ENCODE measurements at places on chromosomes 11 and 22. TPM values are rescaled to one million over a fixed set of nuclear protein-coding genes. Genes with fewer than 3 reads are reported as not detected.

Gene DDI1
- total RNA-seq = not detected

DNA sequence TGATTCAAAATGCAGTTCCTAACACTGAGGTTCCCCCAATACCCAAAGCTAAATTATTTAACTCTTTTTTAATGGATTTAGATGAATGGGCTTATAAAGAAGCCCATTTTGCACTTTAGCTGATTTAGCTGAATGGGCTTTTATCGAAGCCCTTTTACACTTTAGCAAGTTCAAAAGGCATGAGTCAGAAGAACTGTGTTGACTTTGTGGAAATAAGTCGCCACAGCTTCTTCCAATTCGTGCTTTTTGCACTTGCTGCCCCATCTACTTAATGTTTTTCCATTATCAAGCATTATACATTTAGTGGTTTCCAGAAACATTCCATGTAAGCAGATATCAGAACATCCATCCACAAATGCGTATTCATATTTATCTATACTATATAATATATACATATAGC is 20.5 kb upstream of the GRIA4 start:
- no peak for DNase-seq

Gene RASSF10
- 0.75 TPM for total RNA-seq

- no peak for DNase-seq
These were observed 125.0 kb downstream of the SIK3 start for GRCh38 chr11:116973270-116973669.

Gene RELA
- 108 TPM for total RNA-seq

DNA sequence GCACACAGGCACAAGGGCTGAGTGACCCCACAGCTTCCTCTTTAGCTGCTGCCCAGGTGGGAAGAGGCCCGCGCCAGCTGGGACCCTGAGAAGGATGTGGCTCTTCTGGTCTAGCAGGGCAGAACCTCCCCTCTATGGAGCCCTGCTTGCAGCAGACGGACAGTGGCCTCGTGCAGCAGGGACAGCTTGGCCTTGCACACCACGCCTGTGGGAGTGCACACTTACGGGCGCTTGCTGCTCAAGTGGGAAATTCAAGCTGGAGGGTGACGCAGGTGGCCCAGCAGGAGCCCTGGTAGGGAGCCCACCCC is 971.4 kb downstream of the BRD1 start:
- no peak for DNase-seq

Gene SULT4A1
- not detected for total RNA-seq

- no peak for DNase-seq
These were observed 52.9 kb upstream of the RTL6 start for GRCh38 chr22:44550711-44551491.

Gene OR2AT4
- total RNA-seq = not detected

GRCh38 chr11:35318977-35319925 is 100.1 kb downstream of the SLC1A2 start:
- no peak for DNase-seq

DNA sequence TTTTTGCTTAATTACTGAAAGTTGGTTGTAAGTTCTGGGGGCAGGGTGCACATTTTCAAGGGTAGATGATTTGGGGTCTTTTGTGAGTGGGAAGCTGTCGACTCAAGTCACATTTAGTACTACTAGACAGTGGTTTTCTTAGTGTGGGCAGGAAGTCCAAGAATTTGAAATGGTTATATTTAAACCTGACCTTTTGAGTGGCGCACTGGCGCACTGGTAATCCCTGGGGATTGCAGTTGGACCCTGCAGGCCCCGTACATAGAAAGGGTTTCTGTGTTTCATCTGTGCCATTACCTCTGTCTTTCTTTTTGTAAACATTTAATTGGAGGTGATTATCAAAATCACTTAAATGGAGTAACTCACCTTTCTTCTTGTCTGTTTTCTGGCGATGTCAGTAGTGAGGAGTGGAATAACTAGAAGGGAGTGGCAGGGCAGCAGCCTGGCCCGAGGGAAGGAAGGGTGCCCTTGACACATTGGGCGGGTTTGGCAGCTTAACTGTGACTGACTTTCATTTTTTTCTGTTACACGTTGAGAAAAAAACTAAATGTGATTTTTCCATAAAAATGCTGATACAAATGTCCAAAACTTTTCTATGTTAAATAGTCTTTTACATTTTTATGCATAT is 101.8 kb upstream of the GAL start:
- DNase-seq = no peak

- no peak for DNase-seq
These were observed 134.9 kb downstream of the RBFOX2 start for GRCh38 chr22:35893698-35894097.

- no peak for DNase-seq
These were observed 62.7 kb upstream of the AMPD3 start for GRCh38 chr11:10392095-10393079.

GRCh38 chr11:33471541-33471940 is 214.4 kb downstream of the HIPK3 start:
- DNase-seq = no peak

- DNase-seq = no peak
These were observed 16.5 kb upstream of the PRR5 start for GRCh38 chr22:44685384-44686056.

Gene OR5B12
- not detected for total RNA-seq

- no peak for DNase-seq
These were observed 313.6 kb downstream of the ETS1 start for GRCh38 chr11:128273736-128274135.

GRCh38 chr22:20488946-20489345 is 6.6 kb downstream of the KLHL22 start:
- no peak for DNase-seq

DNA sequence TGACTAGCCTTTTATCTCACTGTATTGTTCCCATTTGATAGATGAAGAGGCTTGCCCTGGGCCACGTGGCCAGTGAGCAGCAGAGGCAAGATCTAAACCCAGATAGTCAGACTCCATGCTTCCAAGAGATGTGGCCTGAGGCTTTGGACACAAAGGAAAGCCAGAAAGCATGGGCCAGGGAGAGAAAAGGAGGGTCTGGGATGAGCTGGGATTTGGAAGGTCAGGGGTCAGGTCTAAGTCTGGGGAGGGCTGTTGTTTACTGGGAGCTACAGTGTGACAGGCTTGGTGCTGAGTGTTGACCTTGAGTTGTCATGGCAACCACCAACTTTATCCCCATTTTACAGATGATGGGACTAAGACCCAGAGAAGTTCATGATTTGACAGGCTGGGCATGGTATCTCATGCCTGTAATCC is 2.1 kb downstream of the SLC35E4 start:
- DNase-seq = no peak

DNA sequence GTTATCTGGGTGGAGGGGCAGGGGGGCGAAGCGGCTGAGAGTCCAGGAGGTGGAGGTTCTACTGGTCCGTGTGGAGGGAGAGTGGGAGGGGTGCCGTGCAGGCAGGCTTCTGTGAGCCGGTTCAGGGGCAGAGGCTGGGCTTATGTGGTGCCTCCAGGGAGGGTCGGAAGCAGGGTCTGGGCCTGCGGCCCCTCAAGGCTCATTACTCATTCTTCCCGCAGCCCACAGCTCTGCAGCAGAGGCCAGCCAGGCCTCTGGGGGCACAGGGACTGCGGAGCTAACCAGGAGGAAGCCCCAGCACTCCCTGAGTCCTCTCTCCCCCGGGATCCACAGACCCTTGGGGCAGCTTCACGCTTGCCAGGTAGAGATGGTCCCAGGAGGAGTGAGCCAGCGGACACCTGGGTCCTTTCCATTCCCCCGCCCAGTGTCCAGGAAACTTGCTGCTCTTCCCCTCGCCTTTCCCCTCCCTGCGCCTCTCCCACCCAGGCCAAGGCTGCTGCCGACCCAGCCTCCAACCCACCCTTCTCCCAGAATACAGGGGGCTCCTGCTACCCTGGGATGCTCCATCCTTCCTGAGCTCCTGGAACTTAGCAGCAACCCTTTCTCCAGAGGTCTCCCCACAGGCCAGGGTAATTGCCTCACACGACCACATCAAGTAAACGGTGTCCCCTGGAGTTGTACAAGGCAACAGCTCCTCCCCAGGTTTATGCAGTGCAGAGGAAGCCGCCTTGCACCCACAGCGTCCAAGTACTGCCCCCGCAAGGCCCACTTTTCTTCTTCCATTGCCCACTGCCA is 6.3 kb downstream of the NRXN2 start:
- DNase-seq = peak; percentile 65

Gene PRODH
- total RNA-seq = 1.9 TPM

GRCh38 chr11:3816673-3817072 is 8.3 kb downstream of the PGAP2 start:
- no peak for DNase-seq

DNA sequence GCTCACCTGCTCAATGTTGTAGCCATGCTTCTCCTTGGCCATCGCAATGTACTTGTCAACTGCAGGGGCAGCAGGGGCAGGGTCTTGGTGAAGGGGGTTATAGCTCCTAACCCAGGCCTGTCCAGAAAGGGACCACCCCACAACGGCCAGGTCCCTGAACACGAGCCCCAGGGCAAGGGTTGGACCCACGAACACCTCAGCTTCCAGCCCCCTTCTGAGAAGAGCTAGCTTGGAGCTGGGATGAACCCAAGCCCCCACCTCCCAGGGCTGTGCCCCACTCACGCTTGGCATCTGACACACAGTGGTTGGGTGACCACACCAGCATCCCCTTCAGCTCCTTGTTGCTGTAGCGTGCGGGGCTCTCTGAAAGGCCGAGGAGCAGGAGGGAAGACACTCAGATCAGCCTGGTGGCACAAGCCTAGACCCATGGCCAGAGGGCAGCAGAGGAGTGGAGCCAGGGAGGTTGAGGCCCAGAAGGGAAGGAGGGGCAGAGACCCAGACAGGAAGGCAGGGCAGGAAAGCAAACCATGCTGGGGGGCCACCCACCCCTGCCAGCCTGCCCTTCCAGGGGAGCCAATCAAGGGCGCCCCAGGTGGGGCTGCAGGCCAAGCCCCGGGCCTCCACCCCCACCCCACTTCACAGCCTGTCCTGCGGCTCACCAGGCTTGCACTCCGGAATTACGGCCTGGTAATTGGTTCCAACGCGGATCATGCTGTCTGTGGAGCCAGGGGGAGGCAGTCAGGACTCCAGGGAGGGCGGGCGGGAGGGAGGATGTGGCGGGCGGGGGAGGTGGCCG is 1.9 kb downstream of the RCOR2 start:
- peak; percentile 77 for DNase-seq

Gene CHRDL2
- total RNA-seq = 4.1 TPM

Gene SLC37A2
- total RNA-seq = 11.8 TPM

Data from aorta (tissue), 5 donors.